ENCODE measurements at places on chromosomes 13 and 19. TPM values are rescaled to one million over a fixed set of nuclear protein-coding genes. Genes with fewer than 3 reads are reported as not detected.
A peak's percentile ranks its signal among the peaks of the same experiment; 100 is the strongest.

GRCh38 chr19:3006075-3006767 lies 22.9 kb downstream of the TLE2 start:
- DNase-seq, result peak; percentile 43

Gene PDS5B
- total RNA-seq, result 29.2 TPM

Gene ADGRE2
- 4.3 TPM for total RNA-seq

GRCh38 chr19:7961920-7962626 lies 18.6 kb upstream of the TIMM44 start:
- no peak for DNase-seq

DNA sequence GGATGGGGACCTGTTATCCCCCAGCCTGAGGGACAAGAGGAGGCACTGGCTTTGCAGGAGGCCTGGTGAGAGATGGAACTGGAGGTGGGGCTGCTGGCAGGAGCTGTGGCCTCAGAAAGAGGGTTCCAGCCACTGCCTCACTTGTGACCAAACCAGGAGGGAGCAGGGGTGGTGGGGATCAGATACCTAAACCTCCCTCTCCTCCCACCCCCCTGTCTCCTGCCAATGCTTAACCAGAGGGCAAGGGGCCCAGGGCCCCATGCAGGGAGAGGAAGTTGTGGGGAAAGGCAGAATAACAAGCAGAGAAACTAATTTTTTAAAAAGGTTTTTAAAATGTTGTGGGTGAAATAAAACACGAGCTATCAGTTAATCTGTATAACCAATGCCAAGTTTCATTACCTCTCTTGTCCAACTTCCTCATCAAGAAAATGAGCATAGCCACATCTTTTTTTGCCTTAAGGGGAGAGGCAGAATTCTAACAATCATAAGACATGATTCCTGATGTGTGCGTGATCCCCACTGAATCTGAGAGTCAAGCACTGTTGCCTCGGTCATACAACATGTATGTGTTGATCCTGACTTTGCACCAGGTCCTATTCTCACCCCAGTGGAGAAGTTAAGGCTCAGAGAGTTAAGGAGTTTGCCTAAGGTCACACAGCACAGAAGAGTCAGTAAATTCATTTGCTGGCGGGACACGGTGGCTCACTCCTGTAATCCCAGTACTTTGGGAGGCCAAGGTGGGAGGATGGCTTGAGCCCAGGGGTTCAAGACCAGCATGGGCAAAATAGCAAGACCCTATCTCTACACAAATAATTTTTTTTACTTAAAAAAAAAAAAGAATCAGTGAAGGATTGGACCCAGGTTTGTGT lies 12.9 kb downstream of the FXYD5 start:
- no peak for DNase-seq

GRCh38 chr13:98476538-98476966 lies 100.4 kb downstream of the STK24 start:
- peak; percentile 55 for DNase-seq

Gene CGB5
- not detected for total RNA-seq

- no peak for DNase-seq
Observed at GRCh38 chr13:66617786-66618185, 612.4 kb downstream of the PCDH9 start.

GRCh38 chr13:36420437-36420891 lies 11.8 kb upstream of the CCNA1 start:
- DNase-seq, result no peak

Gene ATP8A2
- 0.42 TPM for total RNA-seq

GRCh38 chr13:60282186-60282585 lies 114.8 kb upstream of the TDRD3 start:
- no peak for DNase-seq

DNA sequence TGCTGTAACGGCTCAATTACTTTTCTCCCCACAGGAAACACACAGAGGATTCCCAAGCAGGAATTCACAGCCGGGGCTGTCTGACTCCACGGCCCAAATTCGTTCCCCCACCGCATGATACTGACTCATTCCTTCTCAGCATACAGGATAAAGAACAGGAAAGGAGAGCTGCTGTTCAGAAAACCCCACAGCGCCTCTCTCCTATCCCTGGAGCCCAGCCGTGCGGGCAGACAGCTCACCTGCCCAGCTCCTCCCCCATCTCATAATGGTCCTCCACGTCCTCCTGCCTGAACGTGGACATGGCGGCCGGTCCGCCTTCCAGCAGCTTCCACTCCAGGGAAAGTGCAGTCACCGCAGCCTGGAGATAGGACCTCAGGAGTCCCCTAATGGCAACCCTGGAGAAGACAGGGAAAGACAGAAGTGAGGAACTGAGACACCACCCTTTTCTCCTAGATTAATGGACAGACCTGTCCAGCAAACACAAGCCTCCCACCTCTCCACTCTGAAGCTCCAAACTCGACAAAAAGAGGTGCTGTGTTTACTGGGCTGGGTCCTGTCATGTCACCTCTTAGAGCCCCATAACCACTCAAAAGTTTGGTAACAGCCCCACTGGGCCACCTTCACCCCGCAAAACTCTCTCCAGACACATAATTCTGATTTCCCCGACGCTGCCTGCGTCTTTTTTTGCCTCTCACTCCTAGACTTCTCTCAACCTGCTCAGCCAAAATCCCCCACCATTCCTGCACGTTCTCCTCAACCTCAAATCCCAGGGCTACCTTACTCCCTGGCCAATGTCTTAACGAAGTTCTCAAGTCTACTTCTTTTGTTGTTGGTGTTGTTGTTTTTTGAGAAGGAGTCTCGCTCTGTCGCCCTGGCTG lies 1.2 kb downstream of the DAPK3 start:
- no peak for DNase-seq

DNA sequence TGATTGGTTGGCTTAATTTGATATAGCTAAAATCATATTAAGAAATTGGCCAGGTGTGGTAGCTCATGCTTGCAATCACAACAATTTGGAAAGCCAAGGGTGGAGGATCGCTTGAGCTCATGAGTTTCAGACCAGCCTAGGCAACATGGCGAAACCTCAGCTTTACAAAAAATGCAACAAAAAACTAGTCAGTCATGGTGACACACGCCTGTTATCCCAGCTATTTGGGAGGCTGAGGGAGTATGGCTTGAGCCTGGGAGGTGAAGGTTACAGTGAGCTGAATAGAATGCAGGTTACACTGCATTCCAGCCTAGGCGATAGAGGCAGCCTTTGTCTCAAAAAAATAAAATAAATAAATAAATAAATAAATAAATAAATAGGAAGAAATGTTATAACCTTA lies 1579.6 kb upstream of the SLC10A2 start:
- DNase-seq, result no peak

DNA sequence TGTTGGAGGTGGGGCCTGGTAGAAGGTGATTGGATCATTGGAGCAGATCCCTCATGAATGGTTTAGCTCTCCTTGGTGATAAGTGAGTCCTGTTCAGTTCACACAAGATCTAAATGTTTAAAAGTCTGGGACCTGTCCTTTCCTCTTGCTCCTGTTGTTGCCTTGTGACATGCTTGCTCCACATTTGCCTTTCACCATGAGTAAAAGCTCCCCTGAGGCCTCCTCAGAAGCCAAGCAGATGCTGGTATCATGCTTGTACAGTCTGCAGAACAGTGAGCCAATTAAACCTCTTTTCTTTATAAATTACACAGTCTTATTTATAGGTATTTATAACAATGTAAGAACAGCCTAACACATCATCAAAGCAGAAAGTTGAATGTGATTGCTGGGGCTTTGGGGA lies 24.2 kb upstream of the RFC3 start:
- no peak for DNase-seq

GRCh38 chr19:14090509-14091080 lies at the start of gene SAMD1:
SAMD1 (minus strand) TSS chr19:14090751.
- DNase-seq, result peak; percentile 93

Gene GPALPP1
- total RNA-seq, result 15.7 TPM

DNA sequence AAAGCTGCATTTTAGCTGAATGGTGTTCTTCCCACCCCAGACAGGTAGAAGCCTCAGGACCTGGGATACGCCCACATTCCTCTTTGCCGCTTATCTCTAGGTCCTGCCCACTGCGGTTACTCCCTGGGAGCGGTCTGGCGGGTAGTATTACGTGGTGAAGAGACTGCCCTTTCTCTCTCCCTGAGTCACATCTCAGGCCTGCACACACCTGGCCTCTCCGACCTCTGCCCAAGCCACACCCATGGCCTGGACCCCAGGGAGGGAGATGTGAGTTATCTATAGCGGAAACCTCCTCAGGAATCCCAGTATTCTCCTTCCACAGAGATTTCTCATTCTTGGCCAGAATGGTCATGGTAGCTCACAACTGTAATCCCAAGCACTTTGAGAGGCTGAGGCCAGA lies 17.3 kb downstream of the RHPN2 start:
- DNase-seq, result peak; percentile 80

Gene ZNF625
- total RNA-seq, result 2.8 TPM

Gene TMEM86B
- total RNA-seq, result 2.9 TPM

Gene ZNF558
- total RNA-seq, result 17.2 TPM

Gene C13orf42
- total RNA-seq, result not detected

DNA sequence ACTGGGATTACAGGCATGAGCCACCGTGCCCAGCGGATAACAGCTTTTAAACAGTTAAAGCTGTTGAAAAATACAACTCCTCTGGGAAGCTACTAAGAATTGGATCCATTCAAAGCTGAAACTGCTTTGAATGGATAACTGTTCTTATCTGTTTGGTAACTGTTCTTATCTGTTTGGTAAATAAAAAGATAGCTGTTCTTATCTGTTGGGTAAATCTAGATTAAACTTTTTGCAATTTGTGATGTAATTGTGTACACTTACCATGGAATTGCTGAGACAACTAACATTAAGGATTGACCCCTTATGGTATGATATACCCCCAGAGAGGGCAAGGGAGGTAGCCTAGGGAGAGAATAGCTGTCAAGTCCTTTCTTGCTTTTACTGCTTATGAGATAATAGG lies 27.9 kb upstream of the SPART start:
- DNase-seq, result no peak

DNA sequence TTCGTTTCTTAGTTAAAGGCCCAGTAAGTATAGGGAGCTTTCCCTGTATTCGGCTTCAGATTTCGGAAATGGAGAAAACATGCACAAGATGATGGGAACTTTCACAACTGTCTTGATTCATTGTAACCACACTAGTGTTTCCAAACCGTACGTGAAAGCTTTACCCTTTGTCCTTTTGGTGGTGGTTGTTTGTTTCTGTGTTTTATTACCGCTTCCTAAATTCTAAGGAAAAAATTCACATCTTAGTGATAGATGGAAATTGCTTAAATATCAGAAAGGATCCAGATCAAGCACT lies 504 bp upstream of the VWA8 start:
- DNase-seq, result no peak

DNA sequence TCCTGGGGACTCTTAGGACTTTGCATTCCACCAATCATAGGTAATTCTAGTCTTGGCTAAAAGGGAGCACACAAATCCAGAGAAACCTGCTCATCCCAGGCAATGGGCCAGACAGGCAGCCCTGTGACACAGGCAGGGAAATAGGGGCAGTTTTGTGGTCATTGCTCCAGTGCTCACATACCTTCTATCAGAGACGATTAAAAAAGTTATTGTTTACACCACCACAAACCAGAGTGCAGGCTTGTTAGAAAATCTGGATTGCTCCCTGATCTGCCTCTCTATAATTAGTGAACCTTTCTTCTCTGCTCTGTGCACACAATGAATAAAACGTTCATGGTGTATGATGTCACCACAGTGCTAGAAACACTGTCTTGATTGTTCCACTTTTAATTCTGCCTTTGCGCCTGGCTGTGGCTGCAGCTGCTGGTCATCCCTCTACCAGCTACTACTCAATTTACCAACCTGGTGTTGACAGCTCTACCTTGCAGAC lies 121.6 kb upstream of the SPATA13 start:
- DNase-seq, result no peak

- no peak for DNase-seq
Observed at GRCh38 chr19:1162404-1163282, 11.4 kb downstream of the SBNO2 start.

DNA sequence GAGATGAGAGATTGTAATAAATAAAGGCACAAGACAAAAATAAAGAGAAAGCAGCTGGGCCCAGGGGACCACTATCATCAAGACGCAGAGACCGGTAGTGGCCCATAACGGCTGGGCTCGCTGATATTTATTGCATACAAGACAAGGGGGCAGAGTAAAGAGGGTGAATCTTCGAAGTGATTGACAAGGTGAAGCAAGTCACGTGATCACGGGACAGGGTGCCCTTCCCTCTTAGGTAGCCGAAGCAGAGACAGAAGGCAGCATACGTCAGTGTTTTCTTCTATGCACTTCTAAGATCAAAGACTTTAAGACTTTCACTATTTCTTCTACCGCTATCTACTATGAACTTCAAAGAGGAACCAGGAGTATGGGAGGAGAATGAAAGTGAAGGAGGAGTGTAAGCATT lies 4.6 kb upstream of the PRKCG start:
- no peak for DNase-seq

DNA sequence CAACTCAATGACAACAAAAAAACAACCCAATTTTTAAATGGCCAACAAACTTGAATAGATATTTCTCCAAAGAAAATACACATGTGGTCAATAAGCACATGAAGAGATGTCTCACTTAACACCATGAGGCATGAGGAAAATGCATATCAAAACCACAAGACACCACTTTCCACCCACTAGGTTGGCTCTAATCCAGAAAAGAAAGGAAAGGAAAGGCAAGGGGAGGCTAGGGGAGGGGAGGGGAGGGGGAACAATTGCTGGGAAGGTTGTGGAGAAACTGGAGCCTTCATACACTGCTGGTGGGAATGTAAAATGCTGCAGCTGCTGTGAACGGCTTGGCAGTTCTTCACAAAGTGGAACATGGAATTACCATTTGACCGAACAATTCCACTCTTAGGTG lies 854.3 kb downstream of the UQCRFS1 start:
- no peak for DNase-seq

DNA sequence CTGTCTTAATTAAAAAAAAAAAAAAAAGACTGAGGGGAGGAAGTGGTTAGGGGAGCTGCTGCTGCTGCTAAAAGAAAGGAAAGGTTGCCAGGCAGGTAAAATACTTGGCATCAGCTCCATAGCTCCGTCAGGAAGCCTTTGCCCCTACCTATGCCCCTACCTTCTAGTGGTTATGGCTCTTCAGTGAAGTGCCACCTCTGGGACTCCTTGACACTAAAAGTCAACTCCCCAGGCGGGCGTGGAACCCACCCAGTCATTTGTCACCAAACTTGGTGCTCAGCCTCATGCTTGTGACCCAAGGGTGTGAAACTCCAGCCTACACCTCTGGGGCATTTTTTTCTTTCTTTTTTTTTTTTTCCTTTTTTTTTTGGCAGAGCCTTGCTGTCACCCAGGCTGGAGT lies 4.9 kb upstream of the NECTIN2 start:
- DNase-seq, result no peak

Gene CLEC11A
- 2.1 TPM for total RNA-seq

- DNase-seq, result peak; percentile 77
Observed at GRCh38 chr19:55647732-55648584, at the start of gene CCDC106. CCDC106 (plus strand) TSS chr19:55648212; CDS start chr19:55649047, 835 bp downstream.

- DNase-seq, result no peak
Observed at GRCh38 chr19:4600893-4601292, 38.4 kb upstream of the TNFAIP8L1 start.

Measured in left colon (tissue), 2 donors.